ENCODE measurements at places on chromosomes 7 and 10.

- no peak for DNase-seq
These were observed 2.8 kb downstream of the MPP7 start for GRCh38 chr10:28300027-28300426.

DNA sequence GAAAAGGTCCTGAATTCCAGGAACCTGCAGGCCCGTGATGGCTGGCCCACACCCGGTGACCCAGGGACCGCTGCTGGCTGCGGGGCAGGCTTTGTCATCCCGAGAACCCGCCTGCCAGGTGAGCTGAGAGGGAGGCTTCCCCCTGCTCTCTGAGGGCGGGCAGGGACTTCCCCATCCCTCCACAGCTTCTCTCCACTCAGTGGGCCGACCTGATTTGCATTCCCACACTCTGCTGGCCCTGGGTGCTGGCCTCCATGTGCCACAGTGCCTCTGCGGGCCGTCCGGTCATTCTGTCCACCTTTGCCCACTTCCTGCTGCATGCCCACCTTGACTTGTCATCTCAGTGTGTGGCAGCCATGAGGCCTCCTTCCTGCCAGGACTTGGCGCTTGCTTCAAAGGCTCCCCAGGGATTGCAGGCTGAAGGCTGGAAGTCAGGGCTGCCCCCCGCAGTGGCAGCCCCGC lies 35.3 kb downstream of the PALD1 start:
- DNase-seq: no peak

DNA sequence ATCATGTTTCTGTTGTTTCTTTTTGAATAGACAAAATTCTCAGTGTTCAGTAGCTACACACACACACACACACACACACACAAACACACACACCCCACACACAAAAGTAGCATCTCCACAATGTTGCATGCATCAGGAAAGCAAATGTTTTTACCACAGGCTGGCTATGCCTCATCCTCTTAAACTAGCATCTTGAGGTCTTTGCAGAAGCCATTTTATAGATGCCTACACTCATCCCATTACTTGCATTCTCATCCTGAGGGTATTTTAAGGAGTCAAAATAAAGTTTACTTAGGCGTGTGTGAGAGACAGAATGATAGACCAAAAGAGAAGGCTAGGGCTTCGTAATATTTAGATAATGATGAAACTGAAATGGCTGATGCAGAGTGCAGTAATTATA lies 7.9 kb upstream of the INHBA start:
- no peak for DNase-seq

- no peak for DNase-seq
These were observed 344.7 kb downstream of the NEBL start for GRCh38 chr10:20552382-20552781.

DNA sequence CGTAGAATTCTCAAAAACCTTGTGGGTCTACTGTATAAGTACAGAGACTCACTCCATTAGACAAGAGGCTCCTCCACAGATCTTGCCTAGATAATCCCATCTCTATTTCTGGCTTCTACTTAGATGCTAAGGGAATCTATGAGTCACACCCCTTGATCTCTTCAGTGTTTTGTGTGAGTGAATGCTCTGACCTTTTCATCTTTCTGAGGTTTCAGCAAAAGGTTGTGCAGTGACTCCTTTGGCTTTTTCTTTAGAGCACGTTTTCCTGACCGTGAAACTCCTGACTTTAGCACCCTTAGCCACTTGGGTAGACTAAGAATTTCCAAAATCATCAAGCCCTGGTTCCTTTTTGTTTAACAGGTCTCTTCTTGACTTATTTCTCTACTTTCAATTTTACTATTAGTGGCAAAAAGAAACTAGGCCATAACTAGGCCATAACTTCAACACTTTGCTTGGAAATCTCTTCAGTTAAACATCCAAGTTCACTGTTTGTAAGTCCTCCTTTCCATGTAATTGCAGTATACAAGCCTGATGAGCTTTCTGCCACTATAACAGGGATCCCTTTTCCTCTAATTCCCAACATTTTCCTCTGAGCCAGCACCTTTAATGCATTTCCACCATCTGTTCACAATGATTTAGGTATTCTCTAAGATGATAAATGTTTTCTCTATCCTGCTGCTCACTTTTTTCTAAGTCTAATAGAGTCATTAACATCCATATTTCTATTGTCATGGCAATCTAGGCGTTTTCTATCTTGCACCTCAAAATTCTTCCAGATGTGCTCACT lies 19.4 kb downstream of the COPG2 start:
- no peak for DNase-seq

GRCh38 chr10:131531265-131532190 lies 220.0 kb upstream of the TCERG1L start:
- no peak for DNase-seq

DNA sequence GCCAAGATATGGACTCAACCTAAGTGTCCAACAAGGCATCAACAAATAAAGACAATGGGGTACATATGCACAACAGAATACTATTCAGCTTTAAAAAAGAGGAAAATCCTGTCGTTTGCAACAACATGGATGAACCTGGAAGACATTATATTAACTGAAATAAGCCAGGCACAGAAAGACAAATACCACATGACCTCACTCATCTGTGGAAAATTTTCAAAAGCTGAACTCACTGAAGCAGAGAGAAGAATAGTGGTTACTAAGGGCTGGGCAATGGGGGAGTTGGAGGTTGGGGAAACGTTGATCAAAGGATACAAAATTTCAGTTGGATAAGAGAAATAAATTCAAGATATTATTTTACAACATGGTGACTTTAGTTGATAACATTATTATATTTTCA lies 221.4 kb upstream of the PITRM1 start:
- DNase-seq: no peak

DNA sequence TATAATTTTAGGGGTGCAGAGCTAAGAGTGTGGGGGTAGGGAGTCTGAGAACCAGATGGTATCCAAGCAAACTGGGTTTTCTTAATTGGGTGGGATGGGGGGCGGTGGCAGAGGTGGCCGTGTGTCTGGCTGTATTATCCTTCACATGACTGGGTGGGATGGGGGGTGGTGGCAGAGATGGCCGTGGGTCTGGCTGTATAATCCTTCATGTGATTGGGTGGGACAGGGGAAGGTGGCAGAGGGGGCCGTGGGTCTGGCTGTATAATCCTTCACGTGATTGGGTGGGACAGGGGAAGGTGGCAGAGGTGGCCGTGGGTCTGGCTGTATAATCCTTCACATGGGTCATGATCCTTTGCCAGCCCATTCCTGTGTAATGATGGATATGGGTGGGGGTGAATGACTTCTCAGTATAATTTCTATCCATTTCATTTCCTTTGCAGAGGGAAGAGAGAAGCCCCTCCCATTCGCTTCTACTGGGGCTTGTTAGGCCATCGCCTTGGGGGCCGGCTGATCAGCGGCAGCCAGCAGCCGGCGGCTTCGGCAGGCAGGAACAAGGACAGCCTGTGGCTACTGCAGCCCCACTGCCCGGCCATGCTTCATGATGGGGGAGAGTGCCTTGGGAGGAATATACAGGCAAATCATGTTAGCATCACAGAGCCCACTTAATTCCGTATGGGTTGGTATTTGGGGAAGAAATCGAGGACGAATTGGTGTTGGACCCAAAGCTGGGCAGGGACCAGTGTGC lies 179.6 kb upstream of the MKI67 start:
- no peak for DNase-seq

GRCh38 chr7:155365146-155365874 lies 67.6 kb downstream of the INSIG1 start:
- no peak for DNase-seq

DNA sequence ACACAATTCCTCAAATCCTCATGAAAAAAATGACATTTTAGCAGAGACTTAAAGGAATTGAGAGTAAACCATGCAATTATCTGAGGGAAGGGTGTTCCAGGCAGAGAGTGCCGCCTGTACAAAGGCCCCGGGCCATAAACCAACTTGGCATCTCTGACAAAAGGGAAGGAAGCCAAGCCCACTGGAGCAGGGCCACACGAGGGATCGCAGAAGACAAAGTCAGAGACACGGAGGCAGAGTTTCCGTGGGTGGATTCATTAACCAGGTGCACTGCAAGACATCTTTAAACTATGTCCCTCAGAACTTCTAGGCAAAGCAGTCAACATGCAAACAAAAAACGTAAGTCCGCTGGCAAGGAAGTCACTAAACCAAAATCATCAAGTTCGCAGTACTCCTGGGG lies 92.0 kb downstream of the SFMBT2 start:
- no peak for DNase-seq

DNA sequence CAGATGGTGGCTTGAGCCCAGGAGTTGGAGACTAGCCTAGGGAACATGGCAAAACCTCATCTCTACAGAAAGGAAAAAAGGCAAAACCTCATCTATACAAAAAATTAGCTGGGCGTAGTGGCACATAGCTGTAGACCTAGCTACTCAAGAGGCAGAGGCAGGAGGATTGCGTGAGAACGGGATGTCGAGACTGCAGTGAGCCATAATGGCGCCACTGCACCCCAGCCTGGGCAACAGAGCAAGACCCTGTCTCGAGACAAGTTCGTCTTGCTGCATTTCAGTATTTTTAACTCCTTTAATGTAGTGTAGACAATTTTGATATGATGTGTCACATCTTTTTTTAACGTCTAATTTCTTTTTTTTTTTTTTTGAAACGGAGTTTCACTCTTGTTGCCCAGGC lies 31.4 kb upstream of the KMT2C start:
- no peak for DNase-seq

DNA sequence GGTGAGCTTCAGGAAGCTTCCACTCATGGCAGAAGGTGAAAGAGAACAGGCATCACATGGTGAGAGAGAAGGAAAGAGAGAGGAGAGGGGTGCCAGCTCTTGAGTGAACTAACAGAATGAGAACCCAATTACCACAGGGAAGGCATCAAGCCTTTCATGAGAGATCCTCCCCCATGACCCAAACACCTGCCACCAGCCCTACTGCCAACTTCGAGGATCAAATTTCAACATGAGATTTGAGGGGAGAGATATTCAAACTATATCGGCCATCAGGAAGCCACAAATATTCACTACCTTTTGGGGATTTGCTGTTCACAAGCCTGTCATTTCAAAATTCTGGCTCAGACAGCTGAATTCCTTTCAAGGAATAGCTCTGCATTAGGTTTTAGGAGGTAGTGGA lies 39.9 kb upstream of the SMNDC1 start:
- DNase-seq: no peak

DNA sequence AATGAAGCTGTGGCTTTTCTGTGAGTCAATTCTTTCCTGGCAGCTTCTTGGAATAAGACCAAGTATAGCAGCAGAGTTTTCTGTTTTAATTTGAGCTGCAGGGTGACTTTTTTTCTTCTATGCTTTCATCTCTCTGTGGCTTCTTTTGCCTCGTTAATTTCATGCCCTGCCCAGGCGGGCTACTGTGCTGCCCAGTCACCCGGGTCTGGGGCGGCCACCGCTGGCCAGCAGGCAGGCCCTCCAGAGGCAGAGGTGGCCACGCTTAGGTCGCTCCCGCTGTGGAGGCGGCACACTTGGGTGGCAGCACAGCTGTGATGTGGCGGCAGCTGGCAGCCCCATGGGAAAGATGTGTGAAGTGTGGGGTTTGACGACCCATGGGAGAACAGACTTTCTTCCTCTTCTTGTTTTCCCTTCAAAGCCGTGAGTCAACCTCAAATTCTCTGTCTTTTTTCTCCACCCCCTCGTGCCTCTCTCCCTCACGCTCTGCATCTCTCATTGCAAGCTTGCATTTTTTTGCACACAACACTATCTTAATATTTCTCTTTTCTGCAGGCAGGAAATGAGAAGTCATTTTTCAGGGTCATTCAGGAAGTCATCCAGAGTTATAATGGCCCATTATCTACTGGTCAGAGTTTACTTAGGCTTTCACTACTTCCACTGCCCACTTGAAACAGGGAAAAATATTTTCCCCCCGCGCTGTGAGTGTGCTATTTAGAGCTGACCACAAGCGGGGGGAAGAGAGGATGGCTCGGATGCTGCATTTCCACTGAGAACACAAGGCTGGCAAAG lies 67.8 kb downstream of the EGFR start:
- DNase-seq: no peak

DNA sequence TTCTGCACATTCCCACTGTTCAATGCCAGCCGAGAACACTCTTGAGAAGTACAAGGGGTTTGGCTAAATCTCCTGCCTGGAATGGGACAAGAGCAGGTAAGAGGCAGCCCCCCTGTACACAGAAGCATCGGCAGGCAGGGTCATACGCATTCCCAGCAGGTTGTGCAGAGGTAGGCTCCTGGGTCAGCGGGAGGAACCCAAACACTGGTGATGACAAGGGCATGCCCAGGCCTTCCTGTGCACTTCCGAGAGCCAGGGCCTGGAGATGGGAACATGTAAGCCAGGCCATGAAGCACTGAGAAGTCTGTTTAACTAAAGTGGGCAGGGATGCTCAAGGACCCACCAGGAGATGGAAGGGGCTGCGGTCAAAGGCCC lies 130.3 kb upstream of the CHST15 start:
- no peak for DNase-seq

DNA sequence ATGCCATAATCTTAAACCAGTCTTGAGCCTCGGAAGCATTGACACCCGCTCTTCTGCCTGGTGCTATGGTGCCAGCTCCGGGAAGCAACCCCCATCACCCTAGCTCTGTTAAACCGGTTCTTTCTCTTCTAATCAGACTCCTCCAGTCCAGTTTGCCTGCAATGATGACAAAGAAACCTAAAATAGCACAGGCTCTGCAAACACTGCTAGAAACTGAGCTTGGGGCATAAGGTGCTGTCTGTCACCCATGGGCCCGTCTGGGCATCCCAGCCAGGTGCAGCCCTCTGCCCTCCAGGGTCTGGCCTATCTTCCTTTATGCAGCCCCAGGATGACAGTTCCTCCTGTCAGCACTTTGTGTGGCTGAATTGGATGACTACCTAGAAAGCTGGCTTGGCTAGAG lies 14.2 kb upstream of the CAMK2G start:
- DNase-seq: no peak

- DNase-seq: no peak
These were observed 255.7 kb upstream of the MKLN1 start for GRCh38 chr7:131071786-131072504.

DNA sequence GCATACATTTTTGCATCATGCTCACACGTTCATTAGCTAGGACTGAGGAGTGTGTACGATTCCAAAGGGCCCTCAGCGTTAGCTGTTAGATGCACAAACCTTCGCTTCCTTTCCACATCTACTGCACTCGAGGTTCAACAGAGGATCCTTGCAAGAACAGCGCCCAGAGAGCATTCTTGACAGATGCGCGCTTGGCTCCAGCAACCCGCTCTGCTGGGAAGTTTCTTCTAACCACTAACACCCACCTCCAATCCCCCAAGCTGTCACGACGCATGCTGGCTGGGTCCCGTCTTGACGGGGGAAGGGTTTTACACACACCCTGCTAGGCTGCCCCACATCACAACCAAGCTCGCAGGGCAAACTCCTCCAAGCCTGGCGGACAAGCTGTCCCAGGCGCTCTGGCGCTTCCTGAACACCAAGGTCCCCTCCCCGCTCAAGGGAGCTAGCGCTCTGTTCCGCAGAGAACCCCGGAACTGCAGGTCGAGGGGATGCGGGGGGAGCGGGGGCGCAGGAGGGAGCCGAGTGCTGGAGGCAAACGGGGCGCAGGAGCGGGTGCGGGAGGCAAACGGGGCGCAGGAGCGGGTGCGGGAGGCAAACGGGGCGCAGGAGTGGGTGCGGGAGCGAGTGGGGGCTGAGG lies 653 bp upstream of the ADRB1 start:
- DNase-seq: no peak

GRCh38 chr10:68636335-68636734 lies 76.2 kb downstream of the TET1 start:
- no peak for DNase-seq

All from neural crest cell (in vitro differentiated cells).